ENCODE measurements at places on chromosomes 1 and 21. TPM values are rescaled to one million over a fixed set of nuclear protein-coding genes. Genes with fewer than 3 reads are reported as not detected.

The TSPAN2 gene
- total RNA-seq, result 7.8 TPM

The DFFB gene
- total RNA-seq, result 6.0 TPM

The C21orf91 gene
- 5.6 TPM for total RNA-seq

The SLC44A5 gene
- total RNA-seq, result 3.7 TPM

The FMOD gene
- 0.79 TPM for total RNA-seq

The ADAM30 gene
- not detected for total RNA-seq

The AGTRAP gene
- 76.7 TPM for total RNA-seq

The EFNA3 gene
- 1.6 TPM for total RNA-seq

The ALDH4A1 gene
- total RNA-seq, result 18.8 TPM

The OR10J1 gene
- not detected for total RNA-seq

The FALEC gene
- total RNA-seq, result not detected

The ILDR2 gene
- 3.8 TPM for total RNA-seq
